ENCODE measurements at places on chromosomes 11 and 22.

DNA sequence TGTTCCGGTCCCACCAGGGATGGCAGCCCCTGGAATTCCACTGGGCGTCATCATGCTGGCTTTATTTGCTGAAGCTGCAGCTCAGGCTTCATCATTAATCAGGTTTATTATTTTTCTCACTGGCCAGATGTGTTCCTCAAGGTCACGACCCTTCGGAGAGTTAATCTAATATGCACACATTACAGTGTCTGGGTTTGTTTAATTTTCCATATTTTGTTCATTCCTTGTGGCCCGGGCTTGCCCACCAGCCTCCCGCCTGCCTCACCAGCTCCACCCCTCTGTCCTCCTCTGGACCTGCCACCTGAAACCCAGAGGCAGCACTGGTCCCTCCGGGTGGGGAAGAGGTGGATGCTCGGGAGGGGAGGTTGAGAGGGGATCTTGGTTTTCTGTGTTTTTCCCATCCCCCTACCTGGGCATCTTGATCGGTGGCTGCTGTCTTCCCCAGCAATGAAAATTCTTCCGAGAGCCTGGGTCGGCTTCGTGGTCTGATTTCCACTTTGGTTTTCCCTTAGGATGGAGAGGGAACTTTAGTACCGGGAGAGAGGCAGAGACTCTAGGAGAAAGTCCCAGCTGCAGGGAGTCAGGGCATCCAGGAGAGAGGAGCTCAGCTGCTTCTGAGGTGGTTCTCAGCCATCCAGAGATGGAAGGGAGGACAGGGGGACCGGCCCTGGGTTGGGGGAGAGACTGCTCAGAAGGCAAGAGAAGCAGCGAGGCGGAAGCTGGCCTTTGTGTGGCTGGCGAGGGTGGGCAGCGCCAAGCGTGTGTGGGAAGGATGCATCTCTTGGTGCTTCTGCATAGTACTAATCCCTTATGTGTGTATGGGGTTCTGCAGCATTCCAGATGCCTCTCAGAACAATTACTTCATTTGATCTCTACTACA lies 2.1 kb downstream of the GRIK4 start:
- DNase-seq: no peak

DNA sequence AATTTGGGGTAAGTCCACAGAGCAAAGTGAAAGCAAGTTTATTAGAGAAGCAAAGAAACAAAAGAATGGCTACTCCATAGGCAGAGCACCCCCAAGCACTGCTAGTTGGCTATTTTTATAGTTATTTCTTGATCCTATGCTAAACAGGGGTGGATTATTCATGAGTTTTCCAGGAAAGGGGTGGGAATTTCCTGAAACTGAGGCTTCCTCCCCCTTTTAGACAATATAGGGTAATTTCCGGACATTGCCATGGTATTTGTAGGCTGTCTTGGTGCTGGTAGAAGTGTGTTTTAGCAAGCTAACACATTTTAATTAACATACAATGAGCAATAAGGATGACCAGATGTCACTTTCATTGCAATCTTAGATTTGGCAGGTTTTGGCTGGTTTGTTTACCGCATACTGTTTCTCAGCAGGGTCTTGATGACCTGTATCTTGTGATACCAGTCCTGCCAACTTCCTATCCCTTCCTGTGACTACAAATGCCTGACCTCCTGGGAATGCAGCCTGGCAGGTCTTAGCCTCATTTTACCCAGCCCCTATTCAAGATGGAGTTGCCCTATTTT lies 937 bp upstream of the C1QTNF6 start:
- DNase-seq: no peak

DNA sequence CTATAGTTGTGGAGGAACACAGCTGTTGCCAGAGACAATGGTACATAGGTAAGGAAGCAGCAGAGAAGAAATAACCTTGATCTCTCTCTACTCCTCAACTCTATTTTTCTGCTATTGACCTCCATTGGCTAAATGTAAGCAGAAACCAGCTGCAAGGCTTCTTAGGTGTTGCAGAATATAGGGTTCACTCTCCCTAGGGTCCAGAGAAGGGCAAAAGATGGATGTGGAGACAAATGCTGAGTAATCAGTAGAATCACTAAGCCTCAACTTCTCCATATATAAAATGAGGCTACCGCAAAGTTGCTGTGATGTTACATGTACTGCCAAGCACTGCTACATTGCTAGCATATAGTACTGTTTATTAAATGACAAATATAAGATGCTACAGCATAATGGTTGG lies 120.6 kb downstream of the PDE3B start:
- no peak for DNase-seq

- DNase-seq: no peak
These were observed 24.6 kb downstream of the TP53I11 start for GRCh38 chr11:44926036-44926435.

GRCh38 chr22:38353142-38353629 lies 36.0 kb upstream of the CSNK1E start:
- DNase-seq: no peak
